Fibroblast of the conjunctiva (primary cell): ENCODE measurements at places on chromosomes 6 and 20.

- no peak for DNase-seq
Measured at GRCh38 chr6:5894357-5894756, 112.4 kb downstream of the NRN1 start.

DNA sequence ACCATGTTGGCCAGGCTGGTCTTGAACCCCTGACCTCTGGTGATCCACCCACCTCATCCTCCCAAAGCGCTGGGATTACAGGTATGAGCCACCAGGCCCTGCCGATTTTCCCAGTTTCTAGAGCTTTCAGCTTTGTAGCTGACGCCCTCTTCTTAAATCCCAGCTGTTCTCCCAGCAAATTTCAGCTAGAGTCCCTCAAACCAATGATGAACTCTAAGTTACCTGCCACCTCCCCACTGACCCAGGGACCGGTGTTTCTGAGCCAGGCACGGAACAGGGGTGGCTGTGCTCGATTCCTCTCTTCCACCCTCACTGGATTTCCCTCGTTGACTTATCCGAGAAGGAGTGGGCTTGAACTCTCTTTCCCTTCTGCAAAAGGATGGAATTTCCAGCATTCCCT lies 39.1 kb downstream of the SUN5 start:
- no peak for DNase-seq

GRCh38 chr20:58978351-58979190 lies 2.5 kb upstream of the NELFCD start:
- DNase-seq, result no peak

DNA sequence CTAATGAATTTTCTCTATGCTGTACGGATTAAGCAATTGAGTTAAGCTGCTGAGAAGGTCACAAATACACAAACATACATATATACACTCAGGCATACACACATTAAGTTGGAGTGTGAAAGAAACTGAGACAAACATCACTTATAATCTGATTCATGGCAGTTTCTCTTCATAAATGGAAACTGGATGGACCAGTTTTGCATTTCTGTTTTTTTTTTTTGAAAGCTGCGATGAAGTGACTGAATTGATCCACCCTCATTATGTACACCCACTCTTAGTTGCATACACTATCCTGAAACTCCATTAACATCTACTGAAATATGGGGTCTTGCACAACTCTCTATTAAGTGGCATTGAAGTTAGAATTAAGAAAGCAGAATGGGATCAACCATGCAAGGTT lies 32.9 kb upstream of the TENT5A start:
- DNase-seq, result no peak

GRCh38 chr20:5090191-5090590 lies 29.6 kb downstream of the PCNA start:
- DNase-seq, result no peak

GRCh38 chr6:26055719-26056582 lies 31.3 kb upstream of the HFE start:
- DNase-seq, result peak; percentile 91

- DNase-seq, result no peak
Measured at GRCh38 chr6:84635081-84635761, 129.2 kb downstream of the TBX18 start.

- no peak for DNase-seq
Measured at GRCh38 chr20:56903858-56904257, 274.8 kb downstream of the TFAP2C start.

GRCh38 chr6:17885889-17886576 lies 101.4 kb downstream of the KIF13A start:
- no peak for DNase-seq

DNA sequence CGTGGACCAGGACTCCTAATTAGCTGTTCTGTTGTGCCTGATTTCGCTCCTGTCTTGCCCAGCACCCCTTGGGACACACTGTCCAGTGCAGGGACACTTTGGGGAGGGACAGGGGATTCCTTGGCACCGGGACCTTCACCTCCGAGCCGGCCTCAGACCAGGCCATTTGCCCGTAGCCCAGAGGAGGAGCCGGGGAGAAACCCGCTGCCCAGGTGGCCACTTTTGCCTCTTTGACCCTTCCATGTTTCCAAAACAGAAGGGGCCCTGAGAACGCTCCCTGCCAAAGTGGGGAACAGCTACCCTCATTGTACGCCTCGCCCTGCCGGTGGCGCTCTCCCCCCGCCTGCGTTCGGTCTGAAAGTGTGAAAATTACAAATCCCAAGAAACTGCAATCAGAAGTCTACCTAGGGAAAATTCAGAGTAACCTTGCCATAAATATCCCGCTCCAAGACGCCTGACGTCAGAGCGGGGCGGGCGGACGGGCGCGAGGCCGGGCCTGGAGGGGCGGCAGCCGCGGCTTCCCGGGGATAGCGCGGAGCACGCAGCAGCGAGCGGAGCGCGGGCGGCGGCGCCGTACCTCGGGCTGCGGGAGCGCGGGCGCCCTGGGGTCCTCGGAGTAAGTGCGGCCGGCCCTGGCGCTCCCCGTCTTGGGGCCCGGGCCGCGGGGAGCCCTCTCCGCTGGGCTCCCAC lies at the start of gene DAAM2:
Gene DAAM2, plus strand, starts transcription at position 527 of the 690 bp plus-strand sequence. CDS start 63,927 bp downstream, outside the sequence.
- DNase-seq, result no peak

DNA sequence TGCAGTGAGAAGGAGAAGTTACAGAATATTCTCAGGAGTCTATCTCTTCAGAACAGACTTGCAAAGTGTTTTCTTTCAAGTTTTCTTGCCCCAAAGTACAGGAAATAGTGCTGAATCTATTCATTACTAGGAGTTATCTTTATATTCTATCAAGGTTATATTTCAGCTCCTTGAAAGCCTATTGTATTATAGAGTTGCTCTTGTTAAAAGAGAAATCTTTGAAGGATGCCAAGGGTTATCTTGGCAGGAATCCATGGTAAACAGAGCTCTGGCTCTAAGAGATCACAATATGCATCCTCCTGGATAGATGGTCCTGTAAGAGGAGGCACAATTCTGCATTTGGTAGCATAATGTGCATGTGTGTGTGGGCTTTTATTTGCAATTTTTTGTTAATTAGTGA lies 21.2 kb upstream of the SNRPB2 start:
- no peak for DNase-seq

DNA sequence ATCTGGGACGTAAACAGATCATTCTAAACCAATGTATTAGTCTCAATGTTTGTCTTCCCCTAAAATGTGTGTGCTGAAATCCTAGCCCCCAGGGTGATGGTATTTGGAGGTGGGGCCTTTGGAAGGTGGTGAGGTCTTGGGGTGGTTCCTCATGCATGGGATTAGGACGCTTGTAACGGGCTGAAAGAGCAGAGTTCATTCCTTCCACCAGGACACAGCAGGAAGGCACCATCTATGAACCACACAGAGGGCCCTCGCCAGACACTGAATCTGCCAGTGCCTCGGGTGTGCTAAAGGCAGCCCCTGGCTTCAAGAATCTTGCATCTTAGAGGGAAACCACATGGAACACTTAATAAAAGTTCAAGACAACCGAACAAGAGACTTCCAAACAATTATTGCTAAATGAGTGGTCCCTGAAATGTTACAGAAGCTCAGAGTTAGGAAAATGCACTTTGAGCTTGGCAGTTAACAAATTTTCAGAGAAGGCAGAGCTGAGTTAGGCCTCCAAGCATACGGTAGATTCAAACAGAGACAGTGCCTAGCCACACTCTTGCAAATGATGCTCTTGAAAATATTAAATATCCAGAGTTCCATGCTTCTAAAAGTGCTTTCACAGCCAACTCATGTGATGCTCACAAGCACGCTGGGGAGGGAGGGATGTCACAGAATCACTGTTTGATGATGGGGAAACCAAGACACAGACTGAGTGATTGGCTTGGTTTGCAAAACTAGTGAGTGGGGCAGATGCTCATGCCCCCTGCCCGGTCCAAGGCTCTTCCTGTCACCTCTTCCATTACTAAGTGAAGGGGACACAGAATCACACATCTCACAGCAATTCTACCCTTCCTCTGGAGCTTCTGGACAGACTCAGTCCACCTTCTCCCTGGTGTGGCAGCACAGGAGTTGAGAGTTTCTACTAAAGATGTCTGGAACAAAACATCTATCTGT lies 27.4 kb downstream of the TBC1D7 start:
- DNase-seq, result no peak

DNA sequence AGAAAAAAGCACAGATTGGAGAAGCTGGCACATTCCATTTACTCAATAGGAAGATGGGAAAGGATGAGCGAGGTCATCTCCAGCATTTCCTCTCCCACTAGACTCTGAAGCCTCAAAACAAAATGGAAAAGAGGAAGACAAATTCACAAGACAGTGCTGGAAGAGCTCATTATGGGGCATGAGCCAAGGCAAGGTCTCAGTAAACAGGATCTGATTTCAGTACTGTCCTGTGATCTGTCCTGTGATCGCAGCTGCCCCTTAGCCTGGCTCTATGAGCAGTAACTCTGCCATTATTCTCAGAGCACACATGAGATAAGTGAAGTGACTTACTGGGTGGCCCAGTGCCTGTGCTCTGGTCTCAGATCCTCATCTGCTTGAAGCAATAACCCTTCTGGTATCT lies 68.1 kb upstream of the SLC4A11 start:
- DNase-seq, result no peak

GRCh38 chr6:26336355-26337198 lies 28.4 kb upstream of the BTN3A2 start:
- no peak for DNase-seq

GRCh38 chr6:136147342-136147741 lies 102.8 kb downstream of the MTFR2 start:
- no peak for DNase-seq

DNA sequence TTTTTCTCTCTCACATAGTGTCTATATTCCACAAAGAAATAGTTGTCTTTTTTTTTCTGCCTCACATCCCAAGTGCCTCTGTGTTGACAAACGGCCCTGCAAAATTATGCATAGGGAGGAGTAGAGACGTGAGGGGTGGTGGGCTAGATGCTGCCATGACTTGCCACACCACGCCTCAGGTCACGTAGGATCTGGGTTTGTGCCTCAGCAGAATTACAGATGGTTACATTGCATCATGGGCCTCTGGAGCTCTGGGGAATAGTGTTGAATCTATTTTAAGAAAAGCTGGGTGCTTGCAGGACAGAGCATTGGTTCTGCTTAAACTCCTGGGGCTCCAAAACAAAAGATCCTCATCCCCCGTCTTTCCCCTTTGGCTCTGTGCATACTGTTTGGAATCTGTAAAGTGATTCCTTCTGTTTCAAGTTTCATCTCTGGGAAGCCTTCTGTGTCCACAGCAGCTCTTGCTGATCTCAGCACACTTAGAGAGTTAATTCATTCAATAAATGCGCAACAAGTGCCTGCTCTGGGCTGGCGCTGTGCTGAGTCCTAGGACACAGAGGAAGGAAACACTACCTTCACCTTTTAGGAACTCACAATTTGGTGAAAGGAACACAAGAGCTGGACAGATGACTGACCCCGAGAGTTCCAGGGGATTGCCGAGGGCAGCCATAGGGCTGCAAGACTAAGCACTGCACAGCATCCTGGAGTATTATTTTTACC lies 2.4 kb downstream of the FANCE start:
- no peak for DNase-seq

- no peak for DNase-seq
Measured at GRCh38 chr6:40410821-40411220, 176.3 kb downstream of the LRFN2 start.

DNA sequence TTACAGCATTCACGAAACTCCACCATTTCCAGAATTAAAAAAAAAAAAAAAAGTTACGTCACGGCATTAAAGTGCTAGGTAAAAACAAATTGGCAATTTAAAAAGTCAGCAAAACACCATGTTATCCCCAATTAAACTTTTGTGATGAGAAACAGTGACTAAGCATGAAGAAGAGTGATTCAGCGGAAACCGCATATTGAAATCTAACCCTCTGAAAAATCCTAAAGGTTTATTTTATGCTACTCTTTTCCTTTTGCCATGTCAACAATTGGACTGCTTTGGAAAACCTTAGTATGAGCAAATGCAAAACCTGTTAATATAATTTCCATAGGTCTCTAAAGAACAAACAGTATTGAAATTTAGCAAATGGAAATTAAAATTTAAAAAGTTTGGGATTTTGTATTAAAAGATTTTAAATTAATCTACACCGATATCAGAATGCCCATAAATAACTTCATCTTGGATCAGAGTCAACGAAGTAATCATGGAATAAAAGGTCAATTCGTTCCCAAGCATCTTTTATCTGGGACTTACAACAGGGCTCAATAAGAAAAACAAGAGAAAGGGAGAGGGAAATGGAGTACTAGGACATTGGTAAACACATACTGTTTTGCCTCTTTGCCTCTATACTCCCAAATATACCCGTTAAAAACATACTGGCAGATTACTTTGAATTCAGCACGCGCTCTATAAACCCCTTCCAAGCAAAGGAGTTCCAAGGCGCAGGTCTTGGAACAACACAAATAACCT lies 1.1 kb downstream of the FBXO30 start:
- DNase-seq, result no peak

DNA sequence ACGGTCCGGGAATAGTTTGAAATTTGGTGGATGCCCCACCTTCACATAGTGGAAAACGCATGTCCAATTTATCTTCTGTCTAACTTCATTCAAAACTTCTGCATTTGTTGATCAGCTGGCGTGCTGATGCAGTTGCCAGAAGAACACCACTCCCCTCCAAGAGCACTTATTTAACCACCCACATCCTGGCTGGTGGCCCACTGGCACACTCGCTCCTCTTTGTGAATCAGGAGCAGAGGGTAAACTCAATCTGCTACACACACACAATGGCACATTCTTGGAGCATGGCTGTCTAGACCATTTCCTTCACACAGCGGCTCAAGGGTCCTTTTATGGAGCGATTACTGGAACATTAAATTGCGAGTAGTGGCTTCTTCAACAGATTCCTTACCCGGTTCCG lies 55.1 kb upstream of the CEP162 start:
- DNase-seq, result peak; percentile 36

DNA sequence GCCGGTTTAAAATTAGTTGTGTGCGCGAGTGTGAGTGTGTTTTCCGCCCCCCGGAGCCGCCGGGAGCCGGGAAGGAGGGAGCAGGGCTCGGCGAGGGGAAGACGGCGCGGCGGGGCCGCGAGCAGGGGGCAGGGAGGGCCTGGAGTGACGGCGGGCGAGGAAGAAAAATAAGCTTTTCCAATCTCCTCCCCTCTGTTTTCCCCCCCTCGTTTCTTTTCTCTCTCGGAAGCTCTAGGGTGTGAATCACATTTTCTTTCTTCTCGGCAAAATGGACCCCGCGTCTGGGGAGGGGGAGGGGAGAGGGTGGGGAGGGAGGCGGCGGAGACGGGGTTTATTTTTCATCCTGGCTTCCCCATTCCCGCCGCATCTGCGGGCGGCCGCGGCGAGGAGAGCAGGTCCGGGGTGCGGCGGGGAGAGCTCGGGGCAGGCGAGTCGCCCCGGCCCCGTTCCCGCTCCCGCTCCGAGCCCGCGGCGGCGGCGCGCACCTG lies 881 bp downstream of the BICRAL start:
- peak; percentile 86 for DNase-seq

DNA sequence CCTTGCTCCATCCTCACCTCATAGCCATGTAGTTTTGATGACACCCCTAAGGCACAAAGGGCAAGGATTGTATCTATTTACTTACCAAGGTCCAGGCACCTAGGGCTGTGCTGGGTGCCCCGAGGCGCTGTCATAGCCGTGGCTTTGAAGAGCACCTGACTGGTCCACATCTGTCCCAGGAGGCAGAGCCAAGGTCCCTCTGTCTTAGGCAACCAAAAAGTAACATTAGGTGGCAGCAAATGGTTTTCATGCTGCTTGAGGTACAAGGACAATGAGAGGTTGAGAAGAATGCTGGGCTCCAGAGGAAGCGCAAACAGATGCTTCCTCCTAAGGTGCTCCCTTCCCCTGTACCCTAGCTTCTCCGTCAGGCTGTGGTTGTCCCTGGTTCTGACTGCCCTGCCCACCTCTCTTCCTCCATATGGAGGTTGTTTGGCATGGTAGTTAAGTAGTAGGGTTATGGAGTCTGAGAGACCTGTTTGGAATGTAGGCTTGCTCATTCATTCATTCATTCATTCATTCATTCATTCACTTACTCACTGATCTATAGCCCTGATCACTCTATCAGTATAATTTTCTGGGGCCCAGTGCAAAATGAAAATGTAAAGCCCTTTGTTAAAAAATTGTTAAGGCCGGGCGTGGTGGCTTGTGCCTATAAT lies 3.0 kb upstream of the UQCC2 start:
- DNase-seq, result no peak
